ENCODE measurements at places on chromosomes 3 and 15.

DNA sequence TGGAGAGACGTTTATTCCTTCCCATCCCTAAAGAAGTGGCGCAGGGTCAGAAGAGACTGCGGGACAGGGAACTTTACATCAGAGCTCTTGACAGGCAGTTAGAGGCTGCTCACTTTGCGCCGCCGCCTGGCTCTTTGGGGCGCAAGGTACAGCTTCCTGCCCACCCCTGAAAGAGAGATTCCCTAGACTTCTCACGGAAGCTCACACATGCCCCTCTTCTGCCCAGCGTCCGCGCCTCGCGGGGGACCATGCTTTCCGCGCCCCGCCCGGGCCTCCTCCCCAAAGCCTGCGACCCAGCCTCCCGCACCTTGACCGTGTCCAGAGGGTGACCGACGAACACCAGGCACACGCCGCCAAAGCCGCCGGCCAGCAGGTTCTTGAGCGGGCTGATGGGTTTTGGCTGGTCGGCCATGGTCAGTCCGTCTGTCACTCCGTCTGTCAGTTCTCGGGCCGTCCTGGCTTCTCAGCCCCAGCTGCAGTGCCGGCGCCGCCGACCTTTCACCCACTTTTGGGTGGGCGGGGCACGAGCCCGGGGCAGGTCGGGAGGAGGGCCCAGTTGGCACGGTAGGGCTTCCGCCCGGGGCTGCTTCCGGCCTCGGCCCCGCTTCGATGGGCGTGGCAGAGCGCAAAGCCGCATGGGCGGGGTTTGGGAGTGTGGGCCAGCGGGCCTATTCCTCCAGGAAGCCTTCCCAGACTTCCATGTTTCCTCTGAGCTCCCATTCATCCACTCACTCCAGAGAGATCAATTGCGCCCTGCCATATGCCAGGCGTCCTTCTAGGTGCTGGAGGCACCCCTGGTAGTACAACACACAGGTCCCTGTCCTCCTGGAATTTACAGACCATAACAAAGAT is at the start of gene SLC25A20:
SLC25A20 (minus strand) TSS at position 500 of the 852 bp plus-strand sequence; CDS start at position 412, 88 bp downstream.
- peak; percentile 81 for DNase-seq

DNA sequence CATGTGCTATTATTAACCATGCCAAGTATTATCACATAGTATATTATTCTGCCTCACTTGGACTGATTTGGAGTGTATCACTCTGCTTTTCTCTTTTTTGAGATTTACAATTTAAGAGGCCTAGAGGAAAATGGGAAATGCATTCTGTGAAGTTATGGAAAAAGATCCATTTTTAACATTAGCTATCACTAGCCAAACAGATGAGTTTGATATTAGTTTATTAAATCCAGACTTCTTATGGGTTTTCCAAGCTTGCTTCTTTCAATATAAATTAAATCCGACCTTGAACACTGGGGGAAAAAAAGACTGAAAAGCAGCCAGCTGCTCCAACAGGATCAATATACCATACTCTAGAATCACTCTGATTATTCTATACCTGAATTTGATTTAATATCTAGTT is 30.1 kb upstream of the PLOD2 start:
- DNase-seq: no peak

DNA sequence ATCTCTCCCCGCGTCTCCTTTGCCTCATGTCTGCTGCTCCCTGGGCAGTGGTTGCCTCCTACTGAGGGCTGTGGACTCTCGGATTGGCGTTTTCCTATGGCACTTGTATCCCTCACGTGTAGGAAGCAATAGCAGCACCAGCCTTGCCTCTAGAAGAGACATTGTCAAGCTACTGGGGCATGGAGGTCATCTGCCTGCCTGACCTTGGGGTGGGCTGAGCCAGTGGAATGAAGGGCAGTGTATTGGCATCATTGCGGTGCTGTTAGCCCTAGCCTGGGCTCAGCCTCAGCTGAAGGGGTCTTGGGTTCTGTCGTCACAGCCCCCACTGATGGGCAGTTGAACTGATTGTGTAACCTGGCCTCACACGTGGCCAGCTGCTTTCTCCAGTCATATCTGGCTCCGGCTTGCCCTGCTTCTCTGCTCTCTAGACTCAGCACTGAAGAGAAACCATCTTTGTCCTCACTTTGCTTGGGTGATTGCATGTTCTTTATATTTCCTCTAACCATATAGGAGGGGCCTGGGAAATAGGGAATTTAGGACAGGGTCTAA is 8.1 kb downstream of the ABCF3 start:
- DNase-seq: no peak

DNA sequence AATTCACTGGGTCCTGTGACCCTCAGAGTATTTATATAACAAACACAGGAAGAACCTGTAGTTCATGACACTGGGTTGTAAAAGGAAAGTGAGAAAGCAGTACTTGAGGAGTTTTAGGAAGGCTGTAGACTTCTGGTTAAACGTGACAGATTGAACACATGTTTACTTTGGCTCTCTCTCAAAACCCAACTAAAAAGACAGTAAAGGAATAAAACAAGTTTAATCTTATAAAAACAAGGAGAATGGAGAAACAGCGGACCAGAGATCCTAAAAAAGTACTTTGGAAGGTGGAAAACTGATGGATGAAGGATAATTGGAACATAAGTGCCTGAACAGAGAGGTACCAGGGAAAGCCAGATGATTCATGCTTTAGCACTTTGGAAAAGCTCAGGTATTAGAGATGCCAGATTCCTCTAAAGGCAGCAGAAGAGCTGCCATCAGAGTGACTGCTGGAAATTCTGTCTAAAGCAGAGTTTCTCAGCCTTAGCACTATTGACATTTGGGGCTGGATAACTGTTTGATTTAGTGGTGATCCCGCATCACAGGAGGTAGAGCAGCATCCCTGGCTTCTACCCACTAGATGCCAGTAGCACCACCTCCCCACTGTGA is 182.9 kb upstream of the RORA start:
- DNase-seq: no peak

GRCh38 chr3:36833160-36833814 is 68.9 kb upstream of the DCLK3 start:
- no peak for DNase-seq

DNA sequence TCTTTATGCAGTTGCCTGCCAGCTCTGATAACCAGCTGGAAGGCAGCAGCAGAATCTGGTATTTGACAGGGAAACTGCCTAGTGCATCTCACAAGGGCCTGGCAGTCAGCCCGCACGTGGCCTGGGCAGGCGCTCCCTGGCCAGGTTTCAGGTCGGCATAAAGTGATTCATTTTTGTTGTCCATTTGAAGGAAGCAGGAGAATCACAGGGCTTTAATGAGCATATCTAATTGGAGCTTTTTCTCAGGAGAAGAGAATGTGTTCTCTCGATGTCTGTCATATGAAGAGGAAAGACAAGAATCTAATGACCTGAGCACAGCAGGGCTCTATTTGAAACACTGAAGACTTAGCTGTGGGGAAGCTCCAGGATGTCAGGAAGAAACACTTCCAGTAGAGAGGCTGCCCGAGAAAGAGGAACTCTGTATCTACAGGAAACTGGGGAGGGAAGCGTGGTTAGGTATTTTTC is 98.8 kb upstream of the MB21D2 start:
- DNase-seq: no peak

DNA sequence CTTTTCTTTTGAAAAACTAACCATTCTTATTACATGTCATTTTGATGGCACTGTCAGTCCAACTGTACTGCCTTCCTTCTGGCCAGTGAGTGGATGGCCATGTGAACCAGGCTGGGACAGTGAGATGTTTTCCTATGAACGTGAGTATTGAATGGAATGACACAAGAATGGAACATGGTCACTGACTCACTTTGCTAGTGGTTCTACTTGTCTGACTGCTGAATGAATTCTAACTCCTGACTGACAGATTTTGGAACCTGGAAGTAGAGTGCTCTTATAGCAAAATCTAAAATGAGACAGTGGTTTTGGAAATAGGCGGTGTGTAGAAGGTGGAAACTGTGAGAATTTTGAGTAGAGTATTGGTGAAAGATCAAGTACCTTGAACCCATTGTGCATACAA is 606.9 kb upstream of the KCNMB2 start:
- DNase-seq: no peak

DNA sequence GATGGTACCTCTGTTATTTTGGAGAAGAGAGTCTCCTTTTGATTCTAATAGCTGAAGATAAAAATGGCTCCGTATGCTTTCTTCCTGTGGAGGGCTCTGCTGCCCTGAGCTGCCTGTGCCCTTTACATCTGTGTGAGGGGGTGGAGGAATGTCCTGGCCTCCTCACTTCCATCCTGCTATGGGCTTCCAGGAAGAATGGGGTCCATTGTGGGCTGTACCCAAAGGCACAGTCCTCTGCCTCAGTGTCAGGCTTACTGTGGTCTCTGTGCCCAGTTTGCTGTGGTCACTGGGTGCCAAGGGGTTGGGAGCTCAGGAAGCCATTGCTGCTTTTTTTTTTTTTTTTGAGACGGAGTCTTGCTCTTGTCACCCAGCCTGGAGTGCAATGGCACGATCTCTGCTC is 14.4 kb downstream of the DAG1 start:
- DNase-seq: no peak

DNA sequence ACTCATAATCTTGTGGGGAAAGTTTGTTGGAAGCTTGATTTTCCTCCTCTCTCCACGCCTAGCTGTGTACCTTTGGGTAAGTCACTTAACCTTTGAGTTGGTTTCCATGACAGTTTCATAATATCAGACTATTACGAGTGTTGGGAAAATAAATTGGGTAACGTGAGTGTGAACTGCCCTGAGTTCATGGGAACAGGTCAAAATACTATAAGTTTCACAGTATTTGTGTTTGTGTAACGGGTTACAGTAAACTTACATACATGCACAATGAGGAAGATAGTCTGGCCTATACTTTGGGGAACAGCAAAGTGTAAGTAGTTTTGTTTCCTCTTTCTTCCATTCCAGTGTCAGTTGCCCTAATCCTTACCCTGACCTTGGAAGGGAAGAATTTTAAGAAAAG is 509.9 kb downstream of the MECOM start:
- DNase-seq: no peak

GRCh38 chr15:90638201-90638691 is 78.9 kb upstream of the BLM start:
- no peak for DNase-seq

DNA sequence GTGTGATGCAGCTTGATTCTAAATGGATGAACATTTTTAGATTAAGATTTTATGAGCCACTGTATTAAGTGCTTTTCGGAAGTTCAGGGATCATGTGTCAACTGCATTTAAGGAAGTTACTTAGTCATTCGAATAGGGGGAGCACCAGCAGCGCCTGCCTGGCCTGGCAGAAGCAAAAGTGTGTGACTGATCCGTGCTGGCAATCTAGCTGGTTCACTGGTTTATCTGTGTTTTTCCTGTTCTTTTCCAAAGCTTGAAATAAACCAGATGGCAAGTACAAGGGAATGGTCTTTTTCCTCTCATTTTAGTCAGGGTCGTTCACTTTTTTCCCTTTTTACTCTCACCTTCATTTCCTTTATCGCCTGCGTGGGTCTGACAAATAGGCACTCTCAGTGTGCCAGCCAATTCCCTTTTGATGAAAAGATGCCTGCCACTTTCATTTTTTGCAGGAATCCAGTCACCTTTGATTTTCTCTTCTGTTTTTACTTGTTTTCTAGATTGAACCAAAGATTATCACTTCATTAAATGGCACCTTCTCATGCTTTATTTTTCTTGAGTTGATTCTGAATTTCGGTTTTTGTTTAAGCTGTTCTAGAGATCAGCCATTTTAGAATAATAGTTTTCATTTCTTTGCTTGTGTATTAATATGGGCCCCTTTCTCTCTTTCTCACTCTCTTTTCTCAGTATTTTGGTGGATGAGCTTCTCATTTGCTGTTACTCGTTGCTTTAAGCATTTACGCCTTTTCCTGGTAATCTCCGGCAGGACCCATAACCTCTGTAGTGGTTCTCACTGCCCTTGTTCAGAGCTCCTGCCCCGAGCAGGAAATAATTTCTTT is 2.8 kb downstream of the ABHD2 start:
- no peak for DNase-seq

DNA sequence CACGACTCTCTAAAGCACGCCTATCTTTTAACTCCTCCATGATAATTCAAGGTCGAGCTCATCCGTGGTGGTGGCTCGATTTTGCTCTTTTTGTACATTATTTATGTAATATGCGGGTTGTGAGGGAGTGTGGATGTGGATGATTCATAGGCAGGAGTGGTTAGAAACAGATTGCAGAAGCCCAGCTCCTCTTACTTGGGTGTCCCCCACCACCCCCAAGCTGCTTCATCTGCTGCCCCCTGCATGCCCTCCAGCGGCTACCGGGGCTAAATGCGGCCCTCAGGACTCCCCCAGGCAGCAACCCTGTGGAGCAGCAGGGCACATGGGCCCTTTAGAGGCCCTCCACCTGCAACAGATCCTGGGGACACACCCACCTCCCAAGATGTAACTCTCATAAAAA is 111.5 kb upstream of the SELENOK start:
- DNase-seq: no peak

DNA sequence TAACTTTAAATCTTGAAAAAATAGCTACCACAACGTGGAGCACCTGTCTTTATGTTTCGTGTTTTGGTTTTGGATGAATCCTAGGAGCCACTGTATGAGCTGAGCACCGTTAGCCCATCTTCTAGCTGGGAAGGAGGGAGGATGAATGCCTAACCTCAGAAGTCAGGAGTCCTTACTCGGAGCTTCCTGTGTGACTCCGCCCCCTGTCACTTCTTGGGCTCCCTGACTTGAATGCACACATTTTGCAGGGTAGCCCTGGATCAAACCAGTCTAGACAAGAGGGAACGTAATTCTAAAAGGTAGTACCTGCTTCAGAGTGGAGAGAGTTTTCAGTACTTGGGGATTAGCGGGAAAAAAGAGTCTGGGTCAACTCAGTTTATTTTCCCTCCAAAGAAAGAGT is 5.3 kb downstream of the GABRA5 start:
- DNase-seq: no peak

DNA sequence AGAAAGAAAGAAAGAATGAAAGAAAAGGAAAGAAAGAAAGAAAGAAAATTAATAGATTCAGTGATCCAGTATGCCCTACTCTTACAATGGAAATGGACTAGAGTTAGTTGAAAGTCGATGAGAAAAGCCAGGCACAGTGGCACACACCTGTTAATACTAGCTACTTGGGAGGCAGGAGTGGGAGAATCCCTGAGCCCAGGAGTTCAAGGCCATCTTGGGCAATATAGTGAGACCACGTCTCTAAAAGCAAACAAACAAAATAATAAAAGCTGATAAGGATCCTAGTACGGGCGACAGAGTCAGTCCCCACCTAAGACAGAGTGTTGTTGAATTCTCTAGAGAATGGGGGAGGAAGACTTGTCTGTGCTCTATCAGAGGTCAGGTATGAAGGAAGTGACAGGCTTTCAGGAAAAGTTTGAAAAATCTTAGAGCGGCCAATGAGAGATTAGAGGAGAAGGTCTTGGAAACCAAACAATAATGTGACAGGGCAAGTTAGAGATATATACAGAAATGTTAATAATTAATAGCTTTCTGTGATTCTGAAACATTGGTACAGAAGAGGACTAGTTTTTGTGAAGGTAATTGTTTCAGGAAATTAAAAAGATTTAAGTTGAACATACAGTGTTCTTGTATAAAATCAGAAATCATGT is 117.9 kb upstream of the PTX3 start:
- DNase-seq: no peak

- no peak for DNase-seq
Measured at GRCh38 chr3:14256046-14256445, 77.4 kb downstream of the LSM3 start.
